ENCODE measurements at places on chromosomes 2 and 18. TPM values are rescaled to one million over a fixed set of nuclear protein-coding genes. Genes with fewer than 3 reads are reported as not detected.

EHD3 gene
- total RNA-seq = 2.7 TPM

CCL20 gene
- 2.8 TPM for total RNA-seq

PJVK gene
- total RNA-seq = 1.6 TPM

KCNG2 gene
- 0.19 TPM for total RNA-seq

DYSF gene
- total RNA-seq = 9.2 TPM

GREB1L gene
- total RNA-seq = 0.09 TPM

ACTG2 gene
- 0.61 TPM for total RNA-seq

DNA sequence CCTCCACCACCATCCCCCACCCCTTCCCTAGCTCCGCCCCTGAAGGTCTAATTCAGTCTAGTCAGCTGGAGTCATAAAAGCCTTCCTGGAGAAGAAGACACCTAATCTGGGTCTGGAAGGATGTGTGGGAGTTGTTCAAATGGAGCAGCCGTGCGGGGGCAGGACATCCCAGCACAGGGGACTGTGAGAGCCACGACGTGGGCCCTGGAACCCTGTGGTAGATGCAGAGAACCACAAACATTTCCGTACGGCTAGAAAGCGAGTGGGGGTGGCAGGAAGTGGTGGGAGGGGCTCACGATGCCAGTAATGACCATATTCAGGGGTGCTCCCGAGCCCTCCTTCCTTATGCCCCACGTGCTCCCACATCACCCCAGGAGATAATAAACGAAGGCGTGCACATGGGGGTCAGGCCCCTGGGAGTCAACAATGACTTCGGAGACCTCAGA is 20.9 kb upstream of the COL6A3 start:
- peak; percentile 65 for DNase-seq

DNA sequence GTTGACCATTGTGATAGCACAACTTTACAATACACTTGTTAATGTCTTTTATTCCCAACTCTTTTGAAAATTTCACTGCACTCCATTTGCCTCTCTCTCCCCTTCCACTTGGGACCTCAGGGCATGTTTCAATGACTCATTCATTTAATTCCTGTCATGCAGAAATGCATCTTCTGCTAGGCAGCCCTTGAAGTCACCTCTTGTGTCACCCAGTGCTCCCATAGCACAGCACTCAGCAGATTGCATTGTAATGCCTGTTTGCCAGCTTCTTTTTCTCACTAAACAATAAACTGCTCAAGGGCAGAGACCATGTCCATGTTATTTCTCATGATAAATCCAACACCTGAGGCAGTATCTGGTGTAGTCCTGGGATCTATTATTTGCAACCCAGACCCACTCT is 85.9 kb upstream of the ACSL3 start:
- DNase-seq = no peak

DNA sequence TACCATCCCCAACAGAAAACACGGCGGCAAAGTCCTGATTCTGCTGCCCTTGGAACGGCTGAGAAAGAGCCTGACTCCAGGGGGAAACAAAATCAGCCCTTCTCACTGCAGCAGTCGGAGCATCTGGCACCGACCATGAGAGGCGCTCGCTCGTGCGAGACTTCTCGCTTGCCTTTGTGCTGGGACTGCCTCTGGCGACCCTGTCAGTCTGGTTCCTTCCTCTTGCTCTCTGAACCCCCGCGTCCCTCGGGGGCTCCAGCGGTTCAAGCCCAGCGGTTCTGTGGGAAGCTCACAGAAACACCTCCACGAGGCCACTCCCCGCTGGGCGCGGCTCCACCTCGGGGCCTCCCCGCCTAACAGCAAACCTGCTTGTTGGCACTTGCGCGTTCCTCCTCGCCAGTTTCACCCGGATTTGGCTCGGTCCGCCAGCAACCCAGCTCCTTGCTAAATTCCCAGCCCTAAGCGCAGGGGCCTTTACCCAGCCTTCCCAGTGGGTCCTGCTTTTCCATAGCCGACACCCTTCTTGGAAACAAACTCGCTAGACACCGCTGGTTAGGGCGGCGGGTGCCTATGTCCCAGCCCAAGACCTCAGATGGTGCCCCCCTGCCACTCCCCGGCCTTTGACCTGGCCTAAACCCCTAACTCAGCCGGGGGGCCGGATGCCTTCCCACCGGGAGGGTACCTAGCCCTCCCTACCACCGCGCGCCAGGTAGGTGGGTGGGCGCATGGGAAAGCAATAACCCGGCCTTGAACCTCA is 2.2 kb downstream of the RND3 start:
- no peak for DNase-seq

- no peak for DNase-seq
These were observed 2.9 kb downstream of the MEX3C start for GRCh38 chr18:51194604-51195003.

DNA sequence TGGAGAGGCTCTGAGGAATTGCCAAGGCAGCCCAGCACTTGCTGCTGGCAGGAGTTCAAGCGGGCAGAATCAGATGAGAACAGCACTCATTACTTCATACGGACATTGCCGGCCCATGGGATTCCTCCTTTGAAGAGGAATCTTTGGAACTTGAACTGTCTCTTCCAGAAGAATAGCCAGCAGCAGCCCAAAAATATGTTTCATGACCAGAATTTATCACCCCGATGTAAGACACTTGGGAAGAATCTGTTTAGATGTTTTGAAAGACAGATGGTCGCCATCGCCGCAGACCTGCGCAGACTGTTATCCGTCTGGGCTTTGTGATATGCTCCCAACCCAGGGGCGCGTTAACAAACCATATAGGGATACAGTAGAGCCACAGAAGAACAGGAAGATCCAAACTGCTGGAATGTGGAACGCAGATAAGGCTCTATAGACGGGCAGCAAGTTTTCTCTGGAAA is 3.7 kb upstream of the ADI1 start:
- no peak for DNase-seq

- no peak for DNase-seq
These were observed 199.4 kb downstream of the SATB2 start for GRCh38 chr2:199258291-199258690.

DNA sequence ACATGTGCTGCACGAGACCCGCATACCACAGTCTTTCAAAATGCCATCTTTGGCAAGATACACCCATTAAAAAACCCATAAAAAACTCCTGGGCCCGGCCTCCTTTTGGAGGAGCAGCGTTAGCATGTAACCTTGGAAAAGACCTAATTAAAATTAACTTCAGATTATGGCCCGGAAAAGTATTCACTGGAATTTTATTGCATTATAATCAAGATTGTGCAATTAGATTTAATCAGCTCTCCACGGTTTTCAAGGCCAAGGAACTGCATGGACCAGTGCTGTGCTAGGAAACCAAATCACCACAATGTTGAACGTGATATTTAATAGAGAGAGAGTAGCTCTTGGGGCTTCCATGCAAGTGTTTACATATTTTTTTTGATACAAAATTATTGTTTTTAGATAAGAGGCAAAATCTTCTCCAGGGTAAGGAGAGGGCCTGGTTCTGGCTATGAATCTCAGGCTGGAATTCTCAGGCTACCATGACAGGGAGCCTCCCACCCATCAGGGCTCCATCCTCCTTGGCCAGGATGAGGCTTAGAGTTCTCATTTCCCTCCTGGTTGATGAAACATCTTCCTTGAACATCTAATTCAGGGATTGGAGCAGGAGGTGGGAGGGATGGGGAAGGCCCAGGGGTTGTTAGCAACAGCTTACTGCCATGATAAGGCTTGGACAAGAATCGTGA is 82.0 kb upstream of the TTC39C start:
- DNase-seq = no peak

DNA sequence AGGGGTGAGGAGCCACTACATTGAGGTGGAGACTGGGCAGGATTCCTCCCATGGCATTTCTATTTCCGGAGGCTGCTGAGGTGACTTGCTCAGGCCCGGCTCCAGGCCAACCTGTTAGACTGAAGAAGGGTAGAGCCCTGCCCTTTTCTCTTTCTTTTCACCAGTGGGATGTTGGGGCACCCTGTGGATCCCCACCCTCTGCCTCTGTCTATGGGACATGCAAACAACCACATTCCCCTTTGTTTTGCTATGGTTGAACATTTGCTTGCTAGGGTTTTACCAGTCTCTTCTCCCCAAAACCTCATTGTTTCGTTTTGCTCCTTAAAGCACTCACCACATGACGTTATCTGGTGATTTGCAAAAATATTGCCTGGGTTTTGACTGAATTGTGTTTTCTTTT is 183.3 kb downstream of the ARL4C start:
- DNase-seq = no peak

- no peak for DNase-seq
These were observed 92.9 kb downstream of the FMNL2 start for GRCh38 chr2:152427902-152428301.

DNA sequence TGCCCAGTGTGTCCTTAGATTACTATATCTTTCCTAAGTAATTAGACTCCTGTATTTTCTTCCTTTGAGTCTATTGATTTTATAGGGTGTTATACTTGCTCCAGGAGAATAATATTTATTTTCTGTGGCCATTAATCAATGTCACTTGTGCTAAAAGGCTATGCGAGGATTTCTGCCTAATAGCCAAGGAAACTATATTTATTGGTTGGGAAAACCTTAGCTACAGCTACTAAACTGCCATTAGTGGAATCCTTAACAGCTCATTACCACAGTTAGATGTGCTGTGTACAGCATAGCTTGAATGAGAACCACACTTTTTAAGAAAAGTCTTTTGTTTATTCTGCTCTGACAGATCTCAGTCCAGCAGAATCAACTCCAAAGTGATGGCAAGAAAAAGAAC is 537.3 kb downstream of the ERBB4 start:
- DNase-seq = no peak

GRCh38 chr2:10269711-10270610 is 32.7 kb upstream of the HPCAL1 start:
- DNase-seq = no peak

DNA sequence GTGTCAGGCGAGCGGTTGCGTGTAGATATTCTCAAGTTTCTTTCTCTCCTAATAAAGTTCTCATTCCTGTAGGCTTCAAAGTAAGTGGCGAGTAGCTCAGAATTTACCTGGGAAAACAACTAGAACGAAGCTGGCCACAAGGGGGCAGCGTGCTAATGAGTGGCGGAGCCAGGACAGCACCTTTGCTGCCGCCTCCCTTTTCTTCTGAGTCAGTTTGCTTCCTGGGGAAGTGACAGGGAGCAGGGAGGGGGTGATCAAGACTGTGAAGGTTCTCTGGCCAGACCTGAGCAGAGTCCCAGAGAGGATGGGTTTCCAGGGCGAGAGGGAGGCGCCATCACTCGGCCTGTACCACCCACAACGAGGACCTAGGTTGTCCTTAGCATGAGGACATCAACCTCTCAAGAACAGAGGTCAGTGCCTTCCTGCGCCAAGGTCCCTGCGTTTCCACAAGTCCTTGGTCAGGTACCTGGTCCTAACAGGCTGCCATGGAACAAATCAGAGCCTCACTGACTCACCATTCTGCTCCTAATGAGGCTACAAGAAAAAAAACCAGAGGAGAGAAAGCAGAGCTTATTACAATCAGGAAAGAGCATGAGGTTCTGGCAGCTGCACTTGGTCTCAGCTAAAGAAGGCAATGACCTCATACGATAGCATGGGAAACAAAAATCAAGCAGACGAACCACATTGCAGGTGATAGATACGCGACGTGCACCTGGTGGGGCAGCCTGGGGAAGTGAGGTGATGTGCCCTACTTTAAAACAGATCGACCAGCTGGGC is 98.7 kb downstream of the PLB1 start:
- DNase-seq = peak; percentile 85

- DNase-seq = no peak
These were observed 79.0 kb downstream of the ACVR2A start for GRCh38 chr2:147923846-147924245.

DNA sequence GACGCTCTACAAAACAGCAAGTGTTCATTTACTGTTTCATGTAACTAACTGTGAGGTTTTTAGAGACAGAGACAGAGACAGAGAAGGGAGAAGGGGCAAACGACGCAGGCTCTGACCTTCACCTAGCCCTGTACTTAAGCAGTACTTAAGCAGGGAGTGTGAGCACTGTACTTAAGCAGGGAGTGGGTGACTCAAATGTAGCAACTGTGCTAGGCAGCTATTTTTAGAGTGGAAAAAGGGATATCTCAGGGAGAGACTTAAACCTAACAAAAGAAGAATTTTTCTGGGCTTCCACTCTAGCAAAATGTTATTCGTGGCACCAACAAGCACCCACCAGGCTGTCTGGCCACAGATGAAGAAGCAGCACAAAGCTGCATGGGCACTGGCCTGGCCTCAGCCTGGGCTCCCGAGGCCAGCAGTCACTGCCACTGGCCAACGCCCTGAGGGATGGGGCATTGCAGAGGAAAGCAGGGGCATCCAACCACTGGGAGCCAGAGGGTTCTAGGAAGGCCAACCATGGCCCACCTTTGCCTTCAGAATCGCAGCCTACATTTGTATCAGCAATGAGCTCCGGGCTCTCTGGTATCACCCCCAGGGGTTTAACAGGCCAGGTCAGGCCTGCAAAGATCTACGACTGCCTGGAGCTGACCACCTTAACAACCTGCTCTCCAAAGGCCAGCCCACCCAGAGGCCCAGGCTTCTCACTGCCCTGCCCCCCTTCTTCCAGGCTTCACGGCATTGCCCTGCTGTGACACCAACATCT is 154.3 kb downstream of the TTC32 start:
- DNase-seq = no peak

DNA sequence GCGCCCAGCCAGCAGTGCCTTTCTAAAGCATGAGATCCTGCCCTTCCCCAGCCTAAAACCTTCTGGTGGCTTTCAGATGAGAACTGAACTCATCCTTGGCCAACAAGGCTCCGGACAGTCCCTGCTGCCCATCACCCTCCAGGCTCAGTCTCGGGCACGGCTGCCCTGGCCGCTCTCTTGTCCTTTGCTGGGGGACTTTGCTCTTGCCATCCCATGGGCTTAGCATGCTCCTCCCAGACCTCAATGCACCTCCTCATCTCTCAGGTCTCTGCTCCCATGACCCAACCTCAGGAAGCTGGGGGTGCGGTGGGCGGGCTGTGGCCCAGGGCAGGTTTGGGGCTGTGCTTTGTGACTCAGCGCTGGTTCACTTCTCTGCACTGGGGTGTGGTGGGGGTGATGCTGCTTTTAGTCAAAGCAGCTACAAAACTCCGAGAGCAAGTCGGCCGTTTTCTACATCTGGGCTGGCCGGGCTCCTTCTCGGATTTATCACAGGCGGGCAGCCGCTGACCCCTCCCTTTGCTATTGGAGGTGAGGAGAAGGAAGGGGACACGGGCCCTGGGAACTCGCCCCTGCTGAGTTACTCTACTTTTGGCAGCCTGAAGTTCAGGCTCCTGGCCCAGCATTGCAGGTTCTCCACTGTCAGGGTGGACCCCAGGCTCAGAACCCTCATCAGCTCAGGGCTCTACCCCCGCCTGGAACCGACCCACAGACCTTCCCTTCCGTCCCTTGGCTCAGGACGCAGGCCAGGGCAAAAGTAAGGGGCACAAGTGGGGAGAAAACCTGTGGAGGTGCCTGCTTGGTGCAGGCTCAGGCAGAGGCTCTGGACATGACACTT is 90.6 kb upstream of the TAF1B start:
- no peak for DNase-seq

- DNase-seq = no peak
These were observed 96.4 kb downstream of the MAP3K20 start for GRCh38 chr2:173171924-173172643.

Measured in thymus (tissue), 14 donors.